ENCODE measurements at places on chromosomes 4 and X.

DNA sequence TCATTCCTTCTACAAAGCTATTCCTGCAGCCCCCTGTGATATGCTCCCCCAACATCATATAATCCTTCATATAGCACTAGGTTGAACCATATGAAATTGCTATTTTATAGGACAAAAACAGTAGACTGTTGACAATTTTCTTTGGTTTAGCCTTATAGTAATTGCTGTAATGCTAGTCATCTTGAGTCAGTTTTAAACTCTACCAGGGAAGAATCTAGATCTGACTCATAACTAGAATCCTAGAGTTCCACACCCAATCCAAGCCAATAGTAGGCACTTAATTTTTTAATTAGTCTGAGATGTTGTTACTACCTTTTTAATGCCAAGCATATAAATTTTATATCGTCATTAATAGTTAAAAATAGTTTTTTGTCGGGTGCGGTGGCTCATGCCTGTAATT is 136.8 kb downstream of the CHRNA9 start:
- DNase-seq, result no peak

DNA sequence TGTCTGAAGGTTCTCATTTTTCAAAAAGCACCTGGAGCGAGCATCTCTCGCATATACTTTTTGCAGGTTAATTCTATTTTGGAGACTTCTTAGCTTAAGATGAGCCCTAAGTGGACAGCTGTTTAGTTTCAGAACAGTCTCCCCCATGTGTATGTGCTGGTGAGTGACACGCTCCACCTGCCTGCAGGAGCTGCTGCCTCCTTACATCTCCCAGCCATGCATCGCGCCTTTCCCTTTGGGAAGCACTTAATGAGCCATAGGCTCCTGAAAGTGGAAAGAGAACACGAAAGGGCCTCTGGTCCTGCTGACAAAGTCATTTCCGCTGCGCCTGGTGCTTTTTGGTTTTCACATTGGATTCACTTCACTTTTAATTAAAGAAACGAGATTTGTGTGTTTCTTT is 56.1 kb downstream of the TRIML2 start:
- no peak for DNase-seq

GRCh38 chrX:13498238-13498637 is 71.2 kb upstream of the EGFL6 start:
- DNase-seq, result no peak

DNA sequence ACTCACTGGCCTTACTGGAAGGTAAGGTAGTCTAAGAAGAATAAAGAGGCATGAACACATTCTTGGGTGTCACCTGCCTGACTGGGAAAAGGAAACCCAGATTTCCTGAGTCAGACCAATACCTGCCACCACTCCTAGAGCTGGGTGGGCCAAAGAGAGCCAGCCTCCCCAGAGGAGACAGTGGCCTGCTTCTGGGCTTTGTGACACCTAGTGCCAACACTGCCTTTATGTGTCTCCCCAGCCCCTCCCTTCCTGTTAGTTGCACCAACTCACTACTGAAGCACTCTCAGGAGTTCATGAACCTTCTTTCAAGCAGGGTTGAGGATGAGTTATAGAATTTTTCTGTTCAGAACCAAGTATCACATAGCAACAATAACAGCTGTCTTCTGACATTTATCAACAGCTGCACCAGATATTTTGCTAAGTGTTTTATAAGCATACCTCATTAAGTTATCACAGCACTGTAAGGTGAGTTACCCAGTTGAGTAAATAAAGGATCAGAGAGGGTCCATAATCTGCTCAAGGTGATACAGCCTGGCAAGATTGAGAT is 77.6 kb upstream of the ETNPPL start:
- no peak for DNase-seq

GRCh38 chr4:78683352-78683751 is 92.8 kb upstream of the BMP2K start:
- no peak for DNase-seq

DNA sequence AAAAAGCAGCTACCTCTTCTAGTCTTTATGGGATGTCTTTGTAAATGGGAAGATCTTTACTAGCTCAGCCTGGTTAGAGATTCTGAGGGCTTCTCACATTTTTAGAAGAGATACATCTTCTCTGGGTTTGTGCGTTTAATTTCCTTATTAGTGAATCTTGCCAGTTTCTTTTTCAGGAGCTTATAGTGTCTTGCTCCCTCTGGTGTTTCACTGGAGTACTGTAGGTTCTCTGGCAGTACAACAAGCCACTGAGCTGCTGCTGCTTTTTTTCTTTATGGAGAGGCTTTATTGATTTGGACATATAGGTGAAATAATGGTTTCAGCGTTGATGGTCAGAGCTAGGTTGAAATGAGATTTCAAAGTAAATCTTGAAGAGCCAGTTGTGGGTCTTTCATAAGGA is 82.9 kb downstream of the LAS1L start:
- no peak for DNase-seq

DNA sequence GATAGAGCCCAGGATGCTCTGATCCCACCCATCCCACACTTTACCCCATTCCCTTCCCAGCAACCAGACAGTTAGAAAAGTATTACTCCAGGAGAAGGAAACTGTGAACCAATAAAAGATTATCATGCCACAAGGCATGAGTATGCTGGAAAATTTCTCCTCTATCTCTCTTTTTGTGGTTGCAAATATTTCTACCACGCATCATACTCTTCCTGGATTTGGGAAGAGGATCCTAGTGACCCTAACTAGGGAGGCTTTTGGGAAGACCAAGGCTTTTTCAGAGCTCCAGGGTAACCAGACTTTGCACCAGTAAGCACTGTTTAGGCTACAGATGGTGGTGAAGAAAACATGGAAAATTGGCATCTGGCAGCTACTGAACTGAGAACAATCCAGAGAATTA is 257.6 kb upstream of the CLNK start:
- DNase-seq, result no peak

- no peak for DNase-seq
Observed at GRCh38 chrX:104284507-104284906, 29.8 kb upstream of the ESX1 start.

GRCh38 chrX:9127986-9128385 is 94.1 kb upstream of the FAM9B start:
- DNase-seq, result peak; percentile 14

GRCh38 chr4:47721892-47722575 is 115.8 kb downstream of the CORIN start:
- DNase-seq, result no peak

DNA sequence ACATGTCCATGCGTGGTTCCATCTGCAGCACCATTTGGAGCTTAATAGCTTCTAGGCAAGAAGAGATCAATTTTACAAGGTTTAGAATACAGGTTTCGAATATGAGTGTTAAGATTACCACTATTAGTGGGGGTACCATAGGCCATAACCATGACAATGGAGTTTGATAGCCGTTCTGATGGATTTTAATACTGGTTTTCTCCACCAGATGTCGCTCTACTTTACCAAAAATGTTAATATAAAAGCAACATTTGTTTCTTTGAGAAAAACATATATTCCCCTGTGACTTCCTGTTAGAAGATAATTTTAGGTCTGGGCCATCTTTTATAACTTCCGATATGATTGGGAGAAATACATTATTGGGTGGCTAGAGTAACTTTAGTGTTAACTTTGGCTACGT is 499.7 kb upstream of the POU3F4 start:
- no peak for DNase-seq

DNA sequence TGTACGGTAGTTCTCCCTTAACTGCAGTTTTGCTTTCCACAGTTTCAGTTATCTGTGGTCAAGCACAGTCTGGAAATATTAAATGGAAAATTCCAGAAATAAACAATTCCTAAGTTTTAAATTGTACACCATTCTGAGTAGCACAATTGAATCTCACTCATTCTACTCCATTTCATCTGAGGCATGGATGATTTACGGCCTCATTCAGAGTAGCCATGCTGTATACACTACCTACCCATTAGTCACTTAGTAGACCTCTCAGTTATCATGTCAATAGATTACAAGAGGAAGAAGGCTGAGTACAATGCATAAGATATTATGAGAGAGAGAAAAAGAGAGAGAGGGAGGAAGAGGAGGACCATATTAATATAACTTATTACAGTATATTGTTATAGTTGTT is 77.5 kb downstream of the ENOX2 start:
- no peak for DNase-seq

DNA sequence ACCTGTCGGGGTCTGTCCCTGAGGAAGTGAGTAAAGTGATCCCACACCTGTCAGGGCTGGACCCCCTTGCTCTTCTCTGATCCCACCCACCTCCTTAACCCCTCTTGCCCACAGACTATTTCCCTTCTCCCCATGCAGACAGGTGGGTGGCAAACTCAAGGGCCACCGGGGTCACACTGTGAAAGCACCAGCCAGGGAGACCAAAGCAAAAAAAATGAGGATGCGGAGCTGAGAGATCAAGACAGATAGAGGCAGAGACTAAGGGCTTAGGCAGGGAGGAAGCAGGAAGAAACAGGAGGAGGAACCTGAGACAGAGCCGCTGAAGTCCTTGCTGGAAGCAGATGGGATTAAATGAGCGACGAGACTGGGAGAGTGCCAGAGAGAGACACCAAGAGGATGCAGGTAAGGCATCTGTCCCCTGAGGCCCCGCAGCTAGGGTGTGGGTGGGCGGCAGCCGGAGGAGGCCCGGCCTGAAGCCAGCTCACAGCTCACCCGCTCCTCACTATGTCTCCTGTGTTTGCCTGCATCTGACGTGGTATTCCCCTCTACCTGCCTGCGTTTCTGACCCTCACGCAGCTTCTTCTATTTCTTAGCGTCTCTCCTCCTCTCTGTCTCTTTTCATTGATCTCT is 7.2 kb downstream of the TIMM17B start:
- DNase-seq, result no peak

DNA sequence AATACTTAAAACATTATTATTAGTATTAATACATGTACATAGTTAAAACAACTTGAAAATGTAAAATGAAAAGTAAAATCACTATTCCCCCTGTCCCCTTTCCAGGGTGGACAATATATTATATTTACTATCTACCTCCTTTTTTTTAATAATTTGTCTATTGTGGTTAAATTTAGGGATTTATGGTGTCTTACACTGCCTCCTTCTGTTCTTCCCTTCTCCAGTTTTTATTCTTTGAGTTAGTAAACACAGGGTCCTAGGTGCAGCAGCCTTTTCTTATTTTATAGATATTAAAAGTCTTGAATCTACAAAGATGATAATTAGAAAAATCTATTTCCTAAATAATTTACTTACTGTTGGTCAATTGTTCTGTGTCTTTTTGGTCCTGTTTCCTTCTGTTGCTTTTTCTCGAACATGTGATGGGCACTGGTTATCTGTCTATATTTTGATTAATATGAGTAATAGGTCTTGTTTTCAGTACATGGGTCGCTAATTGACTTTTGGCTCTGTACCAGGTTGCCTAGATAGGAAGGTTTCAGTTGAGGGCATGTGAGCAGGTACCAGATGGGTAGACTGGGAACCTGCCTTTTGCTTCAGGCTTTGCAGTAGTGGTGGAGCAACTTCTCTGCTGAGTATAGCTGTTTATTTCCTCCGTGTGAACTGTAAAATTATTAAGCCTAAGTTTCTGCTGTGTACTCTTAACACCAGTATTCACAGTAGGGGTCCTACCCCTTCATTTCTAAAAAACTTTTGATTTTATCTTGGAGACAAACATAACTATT is 1.1 kb downstream of the NUDT9 start:
- no peak for DNase-seq

- DNase-seq, result no peak
Observed at GRCh38 chr4:7736436-7737267, 203.0 kb downstream of the AFAP1 start.

GRCh38 chr4:19689511-19689910 is 562.2 kb upstream of the SLIT2 start:
- DNase-seq, result no peak

GRCh38 chr4:112093636-112094202 is 51.5 kb upstream of the FAM241A start:
- no peak for DNase-seq

GRCh38 chr4:166481739-166482138 is 608.7 kb downstream of the TLL1 start:
- DNase-seq, result no peak

GRCh38 chrX:71510161-71510560 is 22.7 kb upstream of the OGT start:
- no peak for DNase-seq

GRCh38 chr4:32318926-32319325 is 1598.8 kb downstream of the PCDH7 start:
- DNase-seq, result no peak

GRCh38 chrX:1558761-1559468 is 21.9 kb upstream of the P2RY8 start:
- no peak for DNase-seq

GRCh38 chr4:99755223-99755944 is 61.2 kb upstream of the DAPP1 start:
- no peak for DNase-seq

DNA sequence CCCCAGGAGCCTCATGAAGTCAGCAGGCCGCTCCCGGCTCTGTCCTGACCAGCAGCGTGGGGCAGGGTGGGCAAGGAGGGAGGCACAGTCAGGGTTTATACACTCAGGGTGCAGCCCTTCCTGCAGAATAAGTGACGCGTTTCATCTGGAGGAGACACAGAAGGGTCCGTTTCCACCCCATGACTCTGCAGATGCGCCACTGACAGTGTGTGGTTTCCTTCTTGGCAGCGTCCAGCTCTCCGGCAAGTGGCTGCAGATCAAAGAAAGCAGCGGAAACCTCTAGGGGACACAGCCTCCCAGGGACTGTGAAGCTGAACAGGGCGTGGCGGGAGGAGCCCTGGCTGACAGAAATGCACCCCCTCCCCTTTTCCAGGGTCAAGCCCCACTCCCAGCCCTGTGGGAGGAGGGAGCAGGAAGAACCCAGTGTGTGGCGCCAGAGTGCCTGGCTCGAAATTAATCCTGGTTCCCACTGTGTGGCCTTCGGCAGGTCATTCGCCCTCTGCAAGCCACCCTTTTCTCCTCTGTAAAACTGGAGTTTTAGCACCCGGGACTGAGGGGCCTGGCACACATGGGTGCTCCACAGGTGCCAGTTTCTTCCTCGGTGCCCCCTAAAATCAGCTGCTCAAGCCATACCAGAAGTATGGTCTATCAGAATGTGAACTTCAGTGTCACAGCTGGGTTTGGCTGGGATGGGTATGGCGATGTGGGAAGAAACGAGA is 17.3 kb upstream of the TBC1D14 start:
- DNase-seq, result no peak

DNA sequence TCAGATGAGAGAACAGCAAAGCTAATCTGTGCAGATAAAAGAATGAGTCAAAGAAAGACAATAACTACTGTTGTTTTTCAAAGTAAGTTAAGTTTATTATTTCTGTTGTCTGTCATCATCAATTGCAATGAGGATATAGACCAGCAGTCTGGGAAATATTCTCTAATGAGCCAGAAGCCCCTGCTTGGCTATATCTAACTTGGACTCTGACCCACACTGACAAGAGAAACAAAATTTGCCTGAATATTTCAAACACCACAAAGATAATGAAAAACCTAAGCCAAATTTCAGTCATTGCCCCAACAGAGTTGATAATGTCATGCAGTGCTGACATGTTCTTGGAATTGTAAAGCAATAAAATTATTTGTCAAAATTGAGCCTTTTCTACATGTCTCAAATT is 115.0 kb upstream of the PRDX4 start:
- no peak for DNase-seq

Measured in cerebellar nuclear complex (tissue), 1 donor.